ENCODE measurements at places on chromosomes 13 and 19. TPM values are rescaled to one million over a fixed set of nuclear protein-coding genes. Genes with fewer than 3 reads are reported as not detected.

- H3K27ac ChIP-seq = no peak overlapping the region
- H3K4me3 ChIP-seq = no peak overlapping the region
- no peak for DNase-seq
Observed at GRCh38 chr13:111253365-111253872, 67.0 kb upstream of the TEX29 start.

DNA sequence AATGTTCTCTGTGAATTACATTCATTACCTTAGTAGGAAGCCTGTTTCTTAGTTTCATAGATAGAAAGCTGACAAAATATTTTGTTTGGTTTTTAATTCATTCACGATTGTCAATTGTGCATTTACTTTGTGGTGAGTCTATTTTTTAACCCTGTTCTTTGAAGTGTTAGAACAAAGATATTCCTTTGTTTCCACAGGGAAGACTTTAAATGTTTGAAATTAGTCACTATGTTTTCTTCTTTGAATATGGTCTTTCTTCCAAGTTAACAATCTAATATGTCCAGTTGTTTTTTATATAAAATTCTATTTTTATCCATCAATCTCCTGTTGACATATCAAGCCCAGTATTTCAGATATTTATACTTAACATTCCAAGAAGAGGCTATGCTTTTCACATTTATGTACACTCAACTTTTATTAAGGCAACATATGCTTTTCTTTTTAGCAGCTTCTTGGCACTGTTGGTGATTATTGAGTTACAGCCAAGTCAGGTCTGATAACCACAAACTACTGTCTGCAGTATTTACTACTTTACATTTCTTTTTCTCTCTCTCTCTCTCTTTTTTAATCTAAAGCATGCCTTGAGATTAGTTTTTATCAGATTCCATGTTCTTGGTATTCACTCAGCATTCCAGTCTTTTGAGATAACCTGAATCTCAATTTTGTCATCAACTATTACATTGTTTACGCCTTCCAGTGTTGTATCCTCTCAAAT lies 812.8 kb upstream of the SLC10A2 start:
- DNase-seq = no peak
- H3K4me3 ChIP-seq = no peak overlapping the region
- no peaks in the 10 kb centered on the region for H3K36me3 ChIP-seq
- no peaks in the 10 kb centered on the region for H3K4me1 ChIP-seq
- no peaks in the 10 kb centered on the region for H3K27me3 ChIP-seq

- no peaks in the 10 kb centered on the region for H3K36me3 ChIP-seq
- no peak overlapping the region for H3K4me3 ChIP-seq
- H3K27me3 ChIP-seq = peaks cover 2% of the 10 kb centered on the region
- no peak overlapping the region for H3K27ac ChIP-seq
- no peak for DNase-seq
- H3K4me1 ChIP-seq = no peaks in the 10 kb centered on the region
Observed at GRCh38 chr13:75021151-75021550, 460.8 kb downstream of the TBC1D4 start.

DNA sequence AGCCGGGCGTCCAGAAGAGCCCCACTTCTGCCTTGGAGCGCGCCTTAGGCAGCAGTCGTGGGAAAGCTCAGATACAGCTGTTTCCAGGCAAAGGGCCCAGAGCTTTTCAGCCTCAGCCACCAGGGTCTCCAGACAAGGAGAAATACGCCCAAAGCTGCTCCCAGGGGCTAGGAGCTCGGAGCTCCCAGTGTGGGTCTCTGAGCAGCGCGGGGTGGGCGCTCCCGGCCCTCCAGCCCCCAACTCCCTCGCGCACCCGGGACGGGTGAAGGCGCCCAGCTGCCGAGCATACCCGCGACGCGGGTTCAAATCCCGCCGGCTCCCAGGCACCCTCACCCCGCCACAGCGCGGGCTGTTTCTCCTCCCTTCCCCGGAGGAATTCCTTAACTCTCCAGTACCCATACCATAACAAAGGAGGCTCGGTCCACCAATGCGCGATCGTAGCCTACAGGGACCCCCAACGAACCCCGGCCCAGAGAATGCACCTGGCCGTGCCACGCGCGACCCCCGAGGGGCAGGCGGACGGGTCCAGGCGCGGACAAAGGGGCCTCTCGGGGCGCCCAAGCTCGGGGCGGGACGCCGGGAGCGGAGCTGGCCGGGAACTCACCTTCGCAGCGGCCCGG lies 507 bp downstream of the COL4A1 start:
- H3K36me3 ChIP-seq = peaks cover 6% of the 10 kb centered on the region
- no peak for DNase-seq
- peaks cover 64% of the 10 kb centered on the region for H3K27me3 ChIP-seq
- H3K4me1 ChIP-seq = peaks cover 5% of the 10 kb centered on the region

DNA sequence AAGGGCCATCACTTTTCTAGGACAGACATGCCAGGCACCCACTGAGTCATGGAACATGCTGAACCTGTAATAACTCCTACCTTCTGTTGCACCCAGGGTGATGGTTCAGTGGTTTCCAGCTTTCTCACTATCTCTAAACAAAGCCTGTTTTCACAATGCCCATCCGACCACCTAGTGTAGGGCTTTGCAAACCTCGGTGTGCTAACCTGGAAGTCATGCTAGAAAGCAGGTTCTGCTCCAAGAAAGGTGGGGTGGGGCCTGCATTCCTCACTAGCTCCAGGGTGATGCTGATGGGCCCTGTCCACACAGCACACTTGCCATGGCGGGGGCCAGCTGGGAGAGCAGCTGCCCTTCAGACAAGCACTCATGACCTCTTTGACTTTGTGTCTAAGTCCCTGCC lies 43.4 kb downstream of the COL4A2 start:
- no peak overlapping the region for H3K27ac ChIP-seq
- no peaks in the 10 kb centered on the region for H3K4me1 ChIP-seq
- DNase-seq = no peak
- H3K27me3 ChIP-seq = peaks cover 2% of the 10 kb centered on the region

The C2CD4C gene
- not detected for total RNA-seq

DNA sequence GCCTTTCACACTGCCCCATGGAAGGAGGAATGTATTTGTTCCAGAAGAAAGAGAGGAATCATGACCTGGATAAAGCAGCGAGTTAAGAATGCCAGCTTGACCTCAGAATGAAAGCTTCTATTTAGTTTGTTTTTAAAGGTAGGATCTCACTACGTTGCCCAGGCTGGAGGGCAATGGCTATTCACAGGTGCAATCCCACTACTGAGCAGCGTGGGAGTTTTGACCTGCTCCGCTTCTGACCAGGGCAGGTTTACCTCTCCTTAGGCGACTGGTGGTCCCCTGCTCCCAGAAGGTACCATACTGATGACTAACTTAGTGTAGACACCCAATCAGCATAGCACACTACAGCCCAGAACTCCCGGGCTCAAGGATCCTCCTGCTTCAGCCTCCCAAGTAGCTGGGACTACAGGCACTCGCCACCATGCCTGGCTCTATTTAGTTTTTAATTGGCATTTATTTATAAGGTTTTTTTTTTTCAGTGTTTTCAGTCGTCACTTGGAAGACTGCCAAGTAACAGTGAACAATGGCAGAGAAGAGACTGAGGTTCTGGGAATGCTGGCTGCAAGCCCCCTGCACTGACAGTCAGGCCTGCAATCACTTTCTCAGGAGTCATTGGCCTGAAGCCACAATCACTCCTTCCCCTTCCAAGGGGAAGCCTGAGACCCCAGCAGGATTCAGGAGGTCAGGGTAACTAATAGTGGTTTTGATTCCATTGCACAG lies 73.1 kb downstream of the EPS15L1 start:
- H3K4me3 ChIP-seq = no peak overlapping the region
- peaks cover 27% of the 10 kb centered on the region for H3K36me3 ChIP-seq
- H3K4me1 ChIP-seq = peaks cover 12% of the 10 kb centered on the region
- no peak for DNase-seq
- H3K27me3 ChIP-seq = no peaks in the 10 kb centered on the region

The FRY gene
- 1.4 TPM for total RNA-seq

DNA sequence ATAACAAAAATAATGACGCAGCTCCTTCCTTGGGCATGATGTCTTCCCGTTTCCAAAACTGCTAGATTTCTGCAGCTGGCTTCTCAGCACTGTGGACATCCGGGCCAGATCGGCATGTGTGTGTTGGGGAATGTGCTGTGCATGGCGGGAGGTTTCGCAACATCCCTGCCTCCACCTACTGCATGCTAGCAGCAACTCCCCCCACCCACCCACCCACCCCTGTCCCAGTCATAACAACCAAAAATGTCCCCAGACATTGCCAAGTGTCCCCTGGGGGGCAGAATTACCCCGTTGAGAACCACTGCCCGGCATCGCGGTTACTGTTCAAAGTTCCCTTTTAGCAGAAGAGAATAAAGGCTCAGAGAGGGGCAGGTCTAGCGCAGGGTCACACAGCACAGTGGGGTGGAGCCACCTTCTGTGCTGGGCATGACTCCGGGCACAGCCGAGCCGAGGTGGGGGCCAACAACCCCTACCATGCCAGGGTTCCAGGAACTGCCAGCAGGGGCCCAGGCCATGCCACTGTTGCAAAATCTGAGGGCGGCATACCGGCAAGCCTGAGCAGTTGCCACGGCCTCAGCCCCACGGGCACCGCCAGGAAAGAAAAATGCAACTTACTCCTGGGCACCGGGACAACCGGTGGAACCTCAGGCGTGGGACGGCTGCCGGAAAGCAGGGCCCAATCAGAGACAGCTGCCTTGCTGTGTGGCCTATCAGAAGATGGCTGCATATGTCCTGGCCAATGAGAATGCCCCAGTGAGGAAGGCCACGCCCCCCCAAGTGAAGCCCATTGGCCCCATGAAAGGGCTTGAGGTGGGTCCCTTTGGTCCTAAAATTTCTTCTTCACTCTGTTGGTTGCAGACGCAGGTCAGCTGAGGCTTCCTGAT lies 22.5 kb upstream of the NFIC start:
- H3K27ac ChIP-seq = no peak overlapping the region
- DNase-seq = peak; percentile 60
- no peaks in the 10 kb centered on the region for H3K27me3 ChIP-seq
- H3K36me3 ChIP-seq = no peaks in the 10 kb centered on the region
- H3K4me3 ChIP-seq = peak overlapping the region; percentile 40

- H3K27me3 ChIP-seq = peaks cover 6% of the 10 kb centered on the region
- DNase-seq = peak; percentile 72
- H3K4me1 ChIP-seq = no peaks in the 10 kb centered on the region
- H3K27ac ChIP-seq = no peak overlapping the region
- no peaks in the 10 kb centered on the region for H3K36me3 ChIP-seq
- H3K4me3 ChIP-seq = no peak overlapping the region
Observed at GRCh38 chr13:42594481-42595252, 20.7 kb downstream of the TNFSF11 start.

GRCh38 chr13:73960474-73960873 lies 173.7 kb downstream of the KLF12 start:
- peaks cover 16% of the 10 kb centered on the region for H3K36me3 ChIP-seq
- DNase-seq = no peak
- H3K27me3 ChIP-seq = no peaks in the 10 kb centered on the region
- no peak overlapping the region for H3K4me3 ChIP-seq
- H3K27ac ChIP-seq = no peak overlapping the region

GRCh38 chr13:95003019-95003813 lies 290.9 kb upstream of the SOX21 start:
- H3K27me3 ChIP-seq = peaks cover 23% of the 10 kb centered on the region
- no peak for DNase-seq
- no peak overlapping the region for H3K4me3 ChIP-seq
- H3K4me1 ChIP-seq = no peaks in the 10 kb centered on the region

The C19orf18 gene
- total RNA-seq = 0.73 TPM

The TICAM1 gene
- 14.0 TPM for total RNA-seq

GRCh38 chr13:26651234-26651633 lies 93.8 kb downstream of the WASF3 start:
- H3K27ac ChIP-seq = no peak overlapping the region
- no peaks in the 10 kb centered on the region for H3K36me3 ChIP-seq
- peaks cover 11% of the 10 kb centered on the region for H3K27me3 ChIP-seq
- no peaks in the 10 kb centered on the region for H3K4me1 ChIP-seq

The IL27RA gene
- total RNA-seq = 39.7 TPM

The DHDH gene
- 1.9 TPM for total RNA-seq

The MEIOSIN gene
- not detected for total RNA-seq

GRCh38 chr13:41742917-41743552 lies 217.9 kb downstream of the VWA8 start:
- no peak overlapping the region for H3K4me3 ChIP-seq
- H3K4me1 ChIP-seq = no peaks in the 10 kb centered on the region
- H3K27me3 ChIP-seq = no peaks in the 10 kb centered on the region
- H3K36me3 ChIP-seq = peaks cover 11% of the 10 kb centered on the region
- no peak for DNase-seq
- no peak overlapping the region for H3K27ac ChIP-seq

The UBE2L5 gene
- not detected for total RNA-seq

GRCh38 chr19:33460221-33460908 lies 61.2 kb downstream of the PEPD start:
- H3K4me3 ChIP-seq = no peak overlapping the region
- no peak overlapping the region for H3K27ac ChIP-seq
- H3K36me3 ChIP-seq = no peaks in the 10 kb centered on the region
- H3K4me1 ChIP-seq = no peaks in the 10 kb centered on the region

The ZNF835 gene
- total RNA-seq = 1.3 TPM

GRCh38 chr19:53994811-53995210 lies 3.4 kb downstream of the CACNG6 start:
- no peaks in the 10 kb centered on the region for H3K4me1 ChIP-seq
- no peak for DNase-seq
- H3K27me3 ChIP-seq = peaks cover 22% of the 10 kb centered on the region

The CRX gene
- not detected for total RNA-seq

The TTYH1 gene
- total RNA-seq = 1.3 TPM

DNA sequence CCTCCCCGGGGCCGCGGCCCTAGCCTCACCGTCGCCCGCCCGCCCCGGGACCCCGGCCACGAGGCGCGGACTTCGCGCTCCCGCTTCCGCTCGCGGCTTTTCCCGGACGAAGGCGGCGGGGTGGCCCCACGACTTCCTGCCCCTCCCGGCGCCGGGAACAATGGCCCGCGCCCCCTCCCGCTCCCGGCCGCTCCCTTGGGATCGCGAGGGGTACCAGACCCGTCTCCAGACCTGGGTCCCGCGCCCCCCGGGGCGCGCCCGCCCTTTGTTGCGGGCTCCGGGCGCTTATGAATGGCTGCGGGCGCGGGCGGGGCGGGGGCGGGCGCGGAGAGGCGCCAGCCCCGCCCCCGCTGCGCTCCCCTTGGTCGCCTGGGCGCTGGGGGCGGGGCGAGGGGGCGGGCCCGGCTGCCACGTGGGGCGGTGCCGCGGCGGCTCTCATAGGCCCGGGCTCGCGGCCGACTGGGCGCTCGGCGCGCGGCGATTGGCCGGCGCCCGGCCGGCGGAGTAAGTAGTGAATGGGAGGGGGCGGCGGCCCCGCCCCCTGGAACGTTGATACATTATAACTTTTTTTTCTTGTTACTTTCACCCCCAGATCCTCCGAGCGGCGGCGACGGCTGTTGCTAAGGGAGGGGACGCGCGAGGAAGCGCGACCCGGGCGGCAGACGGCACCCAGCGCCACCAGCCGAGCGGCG lies 1.1 kb downstream of the MIDN start:
- H3K4me3 ChIP-seq = peak overlapping the region; percentile 79
- H3K4me1 ChIP-seq = peaks cover 13% of the 10 kb centered on the region
- H3K27me3 ChIP-seq = no peaks in the 10 kb centered on the region
- peaks cover 26% of the 10 kb centered on the region for H3K36me3 ChIP-seq

GRCh38 chr19:10112895-10113591 lies 1.6 kb downstream of the P2RY11 start:
- H3K27me3 ChIP-seq = no peaks in the 10 kb centered on the region
- peak; percentile 77 for DNase-seq
- peaks cover 68% of the 10 kb centered on the region for H3K4me1 ChIP-seq
- H3K27ac ChIP-seq = peak overlapping the region; percentile 95
- peaks cover 71% of the 10 kb centered on the region for H3K36me3 ChIP-seq

- DNase-seq = no peak
- no peaks in the 10 kb centered on the region for H3K4me1 ChIP-seq
- H3K4me3 ChIP-seq = no peak overlapping the region
- H3K27ac ChIP-seq = no peak overlapping the region
- no peaks in the 10 kb centered on the region for H3K27me3 ChIP-seq
Observed at GRCh38 chr13:83414393-83414792, 467.9 kb downstream of the SLITRK1 start.

The KLK3 gene
- total RNA-seq = not detected
